ENCODE measurements at places on chromosomes 7 and 10. TPM values are rescaled to one million over a fixed set of nuclear protein-coding genes. Genes with fewer than 3 reads are reported as not detected.

The MCM10 gene
- 55.4 TPM for total RNA-seq

The GRM8 gene
- not detected for total RNA-seq

The BLNK gene
- 0.95 TPM for total RNA-seq

The MLXIPL gene
- total RNA-seq = 0.35 TPM

The PTPRE gene
- 35.8 TPM for total RNA-seq

The ASB4 gene
- total RNA-seq = 0.05 TPM

The LRRD1 gene
- not detected for total RNA-seq

The GSTO2 gene
- total RNA-seq = 0.73 TPM

- no peak for DNase-seq
Measured at GRCh38 chr7:39375047-39375873, 190.9 kb upstream of the YAE1 start.

DNA sequence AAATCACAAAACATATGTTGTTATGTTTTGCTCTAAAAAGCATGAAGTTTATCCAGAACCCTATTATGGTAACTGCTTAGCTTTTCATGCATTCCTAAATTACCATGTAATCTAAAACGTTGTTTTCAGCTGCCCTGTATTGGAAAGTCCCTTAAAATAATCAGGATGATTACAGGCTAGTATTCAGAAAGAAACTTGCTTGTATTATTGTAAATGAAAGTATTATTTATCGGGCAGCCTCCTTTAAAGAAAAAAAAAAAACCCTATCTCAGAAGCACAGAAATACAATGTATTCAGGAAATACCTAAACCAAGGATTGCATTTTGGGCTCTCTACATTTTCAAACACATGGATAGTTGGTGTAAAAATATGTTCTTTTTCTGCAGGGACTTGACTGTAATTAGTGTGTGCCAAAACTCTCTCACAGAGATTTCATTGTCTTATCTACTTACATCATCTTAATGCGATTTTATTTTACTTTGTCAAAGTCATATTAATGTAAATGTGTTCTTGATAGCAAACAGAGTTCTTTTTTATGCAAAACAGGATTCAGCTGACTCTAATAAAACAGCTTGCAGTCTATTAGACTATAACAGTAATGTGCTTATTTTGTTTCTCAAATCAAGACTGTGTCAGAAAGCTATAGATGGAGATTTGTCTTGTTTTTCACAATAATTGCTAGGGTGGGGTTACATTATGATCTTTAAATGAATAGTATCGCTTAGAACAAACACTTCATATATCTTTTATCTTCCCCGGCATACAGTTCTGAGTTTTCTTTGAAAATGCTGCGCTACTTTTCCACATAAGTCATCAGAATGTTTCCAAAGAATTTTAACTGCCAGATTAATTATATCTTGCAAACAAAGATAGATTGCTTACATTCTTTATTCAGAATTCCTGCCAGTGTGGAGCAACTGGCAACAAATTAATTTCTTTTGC, 65.3 kb upstream of the ARID5B start:
- no peak for DNase-seq

DNA sequence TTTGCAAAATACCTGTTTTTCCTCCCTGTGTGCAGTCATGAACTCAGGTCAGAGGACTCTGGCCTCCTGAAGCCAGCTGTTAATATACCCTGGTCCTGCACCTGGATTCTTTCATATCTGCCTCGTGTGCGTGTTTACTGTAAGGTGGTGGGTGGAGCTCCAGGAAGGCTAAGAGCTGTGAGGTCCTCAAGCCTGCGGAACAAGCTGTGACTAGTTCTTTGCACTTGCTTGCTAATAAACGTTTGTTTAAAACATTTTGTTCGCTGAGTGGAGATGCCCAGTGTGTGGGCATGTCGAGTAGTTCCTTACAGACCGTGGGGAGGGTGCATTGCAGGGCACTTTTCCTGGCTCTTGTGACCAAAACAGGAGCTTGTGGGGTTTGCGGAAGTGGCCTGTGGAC, 139.0 kb downstream of the DOCK1 start:
- DNase-seq = no peak

GRCh38 chr10:98115031-98115787, 19.2 kb upstream of the R3HCC1L start:
- DNase-seq = no peak

- no peak for DNase-seq
Measured at GRCh38 chr7:21526007-21526406, 16.8 kb upstream of the DNAH11 start.

DNA sequence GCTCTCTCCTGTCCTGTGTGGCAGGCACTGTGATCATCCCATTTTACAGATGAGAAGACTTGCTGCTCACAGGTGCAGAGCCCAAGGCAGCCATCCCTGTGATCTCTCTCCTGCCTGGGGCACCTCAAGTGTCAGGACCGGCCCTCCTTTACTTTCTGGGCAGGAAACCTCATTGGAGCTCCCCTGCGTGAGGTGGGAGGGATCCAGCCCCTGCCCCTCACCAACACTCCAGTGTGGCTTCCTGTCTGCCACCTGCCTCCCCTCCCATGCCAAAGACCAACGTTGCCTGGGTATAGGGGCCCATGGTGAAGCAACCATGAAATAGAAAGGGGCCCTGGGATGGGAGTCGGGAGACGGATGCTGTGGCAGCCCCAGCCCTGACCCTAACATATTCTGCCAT, 91.2 kb upstream of the MYL10 start:
- DNase-seq = no peak

DNA sequence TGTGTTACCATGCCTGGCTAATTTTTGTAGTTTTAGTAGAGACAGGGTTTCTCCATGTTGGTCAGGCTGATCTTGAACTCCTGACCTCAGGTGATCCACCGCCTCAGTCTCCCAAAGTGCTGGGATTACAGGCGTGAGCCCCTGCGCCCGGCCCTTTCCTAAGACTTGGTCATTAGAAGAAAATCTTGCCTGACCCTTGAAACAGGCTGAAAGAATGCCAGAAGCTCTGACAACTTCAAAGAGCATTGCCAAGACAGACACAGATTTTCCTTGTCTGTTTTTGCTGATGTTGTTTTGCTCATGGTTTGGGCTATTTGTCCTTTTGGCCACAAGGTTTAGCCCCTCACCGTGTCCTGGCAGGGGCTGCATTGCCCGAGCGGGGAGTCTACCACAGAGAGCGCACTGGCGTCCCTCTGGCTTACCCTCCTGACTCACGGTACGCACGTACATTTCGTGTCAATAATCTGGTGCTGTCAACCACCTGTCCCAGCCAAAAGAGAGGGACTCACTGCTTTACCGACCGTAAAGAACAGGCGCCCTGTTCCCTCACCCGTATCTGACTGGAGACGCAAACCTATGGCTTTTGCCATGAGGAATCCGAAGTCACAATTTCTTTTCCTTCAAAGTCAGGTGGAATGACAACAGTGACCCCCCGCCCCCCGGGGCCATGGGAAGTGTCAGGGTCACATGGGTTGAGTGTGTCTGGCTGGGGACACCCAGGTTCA, 10.1 kb upstream of the INPP5A start:
- no peak for DNase-seq

GRCh38 chr7:133480868-133481267, 228.0 kb downstream of the EXOC4 start:
- no peak for DNase-seq

GRCh38 chr7:94357076-94357475, 37.6 kb upstream of the COL1A2 start:
- no peak for DNase-seq

DNA sequence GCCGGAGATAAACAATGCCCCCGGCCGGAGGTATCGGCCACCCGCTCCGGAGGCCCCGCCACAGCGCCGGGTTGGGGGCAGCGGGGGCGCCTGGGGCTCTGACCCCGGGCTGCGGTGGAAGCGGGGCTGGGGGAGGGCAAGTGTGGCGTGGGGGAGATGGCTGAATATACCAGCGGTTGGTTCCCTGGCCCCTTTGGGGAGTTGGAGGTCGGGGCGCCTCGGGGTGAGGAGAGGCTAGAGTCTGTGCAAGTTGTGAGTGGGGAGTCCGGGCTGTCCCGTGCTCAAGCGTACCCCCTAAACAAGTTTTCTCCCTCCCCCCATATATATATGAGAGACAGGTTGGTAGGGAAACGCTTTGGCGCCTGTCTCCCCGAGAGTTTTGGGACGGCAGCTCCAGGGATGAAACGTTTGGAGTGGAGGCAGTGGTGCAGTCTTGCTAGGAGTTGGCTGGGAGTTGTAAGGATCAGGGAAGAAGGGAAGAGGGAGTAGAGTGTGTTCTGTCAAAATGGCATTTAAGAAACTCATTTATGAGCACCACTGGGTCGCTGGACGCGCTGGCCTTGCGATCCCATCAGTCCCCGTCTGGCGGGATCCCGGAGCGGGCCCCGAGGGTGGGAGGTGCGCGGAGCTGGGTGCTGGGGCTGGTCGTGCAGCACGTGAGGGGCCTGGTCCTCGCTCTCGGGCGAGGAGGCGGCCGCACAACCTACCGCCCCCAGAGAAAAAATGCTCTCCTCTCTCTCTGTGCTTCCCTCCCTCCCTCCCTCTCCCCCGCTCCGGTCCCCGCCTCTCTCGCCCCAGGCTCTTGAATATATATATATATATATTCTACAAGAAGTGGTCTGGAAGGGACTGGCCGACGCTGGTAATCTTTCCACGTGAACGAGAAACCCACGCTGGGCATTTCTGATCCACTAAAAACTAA, 1.1 kb downstream of the TET1 start:
- no peak for DNase-seq

DNA sequence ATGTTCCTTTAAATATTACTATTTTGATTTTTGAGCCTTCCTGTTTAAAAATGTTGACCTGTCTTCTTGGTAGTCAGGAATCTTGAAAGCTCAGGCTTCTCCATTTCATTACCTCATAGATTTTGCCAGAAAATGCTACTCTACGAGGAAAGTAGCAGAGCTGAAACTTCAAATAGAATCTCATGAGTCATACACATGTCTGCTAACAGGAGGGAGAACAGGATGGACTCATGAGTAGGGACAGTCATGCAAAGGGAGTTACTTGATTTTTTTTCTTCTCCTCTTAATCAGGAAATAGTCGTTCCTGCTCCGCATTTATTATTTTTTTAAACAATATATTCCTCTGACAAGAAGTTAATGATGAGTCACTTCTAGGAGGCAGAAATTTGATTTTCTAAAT, 37.0 kb upstream of the MINDY3 start:
- no peak for DNase-seq

DNA sequence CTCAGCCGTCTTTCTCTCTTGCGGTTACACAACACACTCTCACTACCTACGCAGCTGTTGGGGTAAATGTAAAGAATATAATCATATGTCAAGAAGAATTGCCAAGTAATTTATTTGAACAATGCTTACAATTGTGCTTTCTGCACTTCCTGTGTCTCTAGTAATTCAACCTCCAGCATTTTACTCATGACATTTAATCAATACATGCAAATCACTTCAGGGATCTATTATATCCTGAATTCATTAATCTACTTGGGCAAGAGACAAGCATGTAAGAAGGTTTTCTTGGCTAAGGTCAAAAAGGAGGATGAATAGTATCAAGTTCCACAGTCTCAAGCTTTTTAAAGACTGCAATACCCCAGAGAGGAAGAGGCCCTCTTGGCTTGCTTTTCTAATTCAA, 562.9 kb upstream of the ADARB2 start:
- no peak for DNase-seq

Data from activated T-cell treated with anti-CD3 and anti-CD28 coated beads, Interleukin-2, amount 50 U/mL, for 4 hours (primary cell).